Stimulated activated CD8-positive, alpha-beta memory T cell treated with anti-CD3 and anti-CD28 coated beads, Interleukin-15, amount 100 ng/mL, for 1 hour (primary cell): ENCODE measurements at places on chromosomes 6 and 20.

GRCh38 chr20:52201395-52201794 lies 9.8 kb upstream of the ZFP64 start:
- DNase-seq, result no peak

- no peak for DNase-seq
Measured at GRCh38 chr6:47098570-47098993, 56.5 kb upstream of the ADGRF1 start.

GRCh38 chr6:50825375-50826036 lies 6.8 kb downstream of the TFAP2B start:
- DNase-seq, result no peak

GRCh38 chr6:120354452-120355098 lies 979.7 kb downstream of the TBC1D32 start:
- no peak for DNase-seq

DNA sequence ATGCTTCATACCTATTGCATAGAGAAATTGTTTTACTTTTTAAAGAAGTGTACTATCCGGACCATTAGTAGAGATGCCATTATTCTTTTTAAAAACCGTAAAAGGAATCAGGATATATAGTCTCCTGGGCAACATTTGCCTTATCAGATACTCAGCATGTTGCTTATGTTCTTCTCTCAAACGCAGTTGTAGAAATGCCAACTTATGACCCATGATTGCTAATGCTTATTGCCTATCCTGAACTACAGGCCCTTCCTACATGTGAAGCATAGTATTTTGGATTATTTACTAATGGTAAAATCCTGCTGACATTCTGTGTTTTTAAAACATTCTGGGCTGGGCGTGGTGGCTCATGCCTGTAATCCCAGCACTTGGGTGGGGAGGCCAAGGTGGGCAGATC lies 99.5 kb downstream of the FOXO3 start:
- DNase-seq, result no peak
